ENCODE measurements at places on chromosomes 6 and 20. TPM values are rescaled to one million over a fixed set of nuclear protein-coding genes. Genes with fewer than 3 reads are reported as not detected.

The CAGE1 gene
- 0.12 TPM for polyA plus RNA-seq

The SLC22A7 gene
- polyA plus RNA-seq, result 0.14 TPM

The SCUBE3 gene
- polyA plus RNA-seq, result 0.39 TPM

The EYS gene
- polyA plus RNA-seq, result 0.35 TPM

The HLA-DRA gene
- 7.7 TPM for polyA plus RNA-seq

The C6orf132 gene
- 22.2 TPM for polyA plus RNA-seq

- DNase-seq, result no peak
These were observed 196.5 kb upstream of the RAB32 start for GRCh38 chr6:146347090-146347489.

DNA sequence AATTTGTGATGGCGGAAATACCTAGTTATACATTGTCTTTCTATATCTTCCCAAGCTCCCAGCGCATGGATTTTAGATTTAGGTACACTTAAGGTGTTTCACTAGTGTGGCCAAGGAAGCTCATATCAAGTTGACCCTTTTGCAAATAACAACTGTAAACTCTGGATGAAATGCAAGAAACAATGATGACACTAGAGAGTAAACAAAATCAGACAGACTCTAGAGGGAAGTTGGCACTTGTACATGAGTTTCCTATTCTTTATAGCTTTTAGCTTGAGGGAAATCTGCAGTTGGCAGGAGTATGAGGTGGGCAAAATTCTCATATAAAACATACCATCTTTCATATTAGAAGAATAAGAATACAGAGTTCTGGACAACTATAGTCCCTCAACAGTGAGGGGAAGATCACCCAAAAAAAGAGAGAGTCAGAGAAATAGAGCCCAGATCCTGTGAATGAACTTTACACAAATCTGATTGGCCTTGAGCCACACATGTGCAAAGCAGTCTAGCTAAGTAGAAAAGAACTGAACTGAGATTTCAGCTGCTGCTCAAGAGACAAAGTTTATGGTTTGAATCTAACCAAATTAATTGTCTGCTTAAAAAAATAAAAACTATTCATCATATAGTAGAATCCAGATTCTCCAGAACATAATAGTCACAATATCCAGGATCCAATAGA, 26.1 kb downstream of the TXLNB start:
- DNase-seq, result no peak

- DNase-seq, result peak; percentile 41
These were observed 133.2 kb upstream of the JAG1 start for GRCh38 chr20:10807013-10807412.

DNA sequence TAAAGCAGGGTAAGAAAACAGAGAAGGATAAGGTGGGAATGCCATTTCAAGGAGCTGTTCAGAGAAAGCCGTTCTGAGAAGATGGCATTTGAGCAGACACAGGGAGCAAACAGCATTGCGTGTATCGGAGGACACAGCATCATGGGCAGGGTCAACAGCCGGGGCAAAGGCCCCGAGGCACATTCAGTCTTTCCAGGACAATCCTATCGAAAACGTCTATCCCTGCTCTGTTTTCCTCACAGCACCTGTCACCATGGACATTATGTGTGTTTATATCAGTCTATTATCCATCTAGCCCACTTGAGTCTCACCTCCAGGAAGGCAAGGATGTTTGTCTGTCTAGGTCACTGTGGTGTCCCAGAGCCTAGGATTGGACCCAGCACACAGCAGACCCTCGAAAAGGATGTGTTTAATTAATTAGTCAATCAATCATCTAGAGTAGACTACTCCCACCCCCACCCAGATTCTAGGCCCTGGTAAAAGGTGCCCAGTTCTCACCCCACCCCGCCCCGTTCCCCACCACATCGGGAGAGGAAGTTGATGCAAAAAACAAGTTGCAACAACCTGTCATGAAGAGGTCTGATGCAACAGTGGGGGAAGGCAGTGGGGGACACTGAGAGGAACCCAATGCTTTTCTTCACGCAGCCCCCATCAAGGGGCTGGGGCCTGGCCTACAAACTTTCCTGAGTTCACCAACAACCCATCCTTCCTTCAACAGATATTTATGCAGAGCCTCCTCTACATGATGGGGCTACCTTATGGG, 66.6 kb downstream of the PREX1 start:
- DNase-seq, result no peak

GRCh38 chr20:53699906-53700305, 106.3 kb upstream of the ZNF217 start:
- no peak for DNase-seq

DNA sequence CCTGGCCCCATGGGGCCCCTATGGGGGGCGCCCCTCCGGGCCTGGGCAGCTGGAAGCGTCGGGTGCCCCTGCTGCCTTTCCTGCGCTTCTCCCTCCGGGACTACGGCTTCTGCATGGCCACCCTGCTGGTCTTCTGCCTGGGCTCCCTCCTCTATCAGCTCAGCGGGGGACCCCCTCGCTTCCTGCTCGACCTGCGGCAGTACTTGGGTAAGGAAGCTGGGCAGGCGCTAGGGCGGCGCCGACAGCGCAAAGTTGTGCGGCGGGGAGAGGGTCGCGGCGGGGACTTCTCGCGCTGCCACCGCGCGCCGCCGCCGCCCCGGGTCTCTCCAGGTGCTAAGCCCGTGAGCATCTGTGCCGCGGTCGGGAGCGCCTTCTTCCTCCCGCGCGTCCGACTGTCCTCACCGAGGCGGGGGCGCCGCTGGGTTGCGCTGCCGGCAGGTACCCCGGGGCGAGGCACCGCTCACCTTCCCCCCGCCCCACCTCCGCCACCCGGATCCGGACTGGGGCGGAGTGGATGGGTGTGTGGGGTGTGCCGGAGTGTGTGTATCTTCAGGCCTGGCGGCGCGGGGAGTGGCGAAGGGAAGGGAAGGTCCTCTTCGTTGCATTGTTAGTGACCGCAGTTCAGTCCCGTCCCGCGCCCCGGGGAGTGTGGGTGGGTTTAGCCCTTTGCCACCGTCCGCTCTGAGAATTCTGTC, 788 bp downstream of the UST start:
- peak; percentile 89 for DNase-seq

DNA sequence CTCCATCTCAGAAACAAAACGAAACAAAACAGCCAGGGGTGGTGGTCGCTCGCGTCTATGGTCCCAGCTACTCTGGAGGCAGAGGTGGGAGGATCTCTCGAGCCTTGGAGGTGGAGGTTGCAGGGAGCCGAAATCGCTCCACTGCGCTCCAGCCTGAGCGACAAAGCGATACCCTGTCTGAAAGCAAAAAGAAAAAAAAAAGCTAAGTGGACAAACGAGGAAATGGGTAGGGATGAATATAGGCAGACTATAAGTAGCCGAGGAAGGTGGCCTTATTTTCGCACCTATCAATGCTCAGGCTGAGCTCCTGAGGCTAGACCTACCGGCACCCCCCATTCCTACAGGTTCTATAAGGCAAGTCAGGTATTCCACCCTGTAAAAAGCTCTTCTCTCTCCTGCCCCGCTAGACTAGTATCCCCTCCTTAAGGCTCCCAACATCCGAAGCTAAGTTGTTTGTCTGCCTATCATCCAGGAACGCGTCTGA, 650 bp upstream of the CASP8AP2 start:
- peak; percentile 49 for DNase-seq

DNA sequence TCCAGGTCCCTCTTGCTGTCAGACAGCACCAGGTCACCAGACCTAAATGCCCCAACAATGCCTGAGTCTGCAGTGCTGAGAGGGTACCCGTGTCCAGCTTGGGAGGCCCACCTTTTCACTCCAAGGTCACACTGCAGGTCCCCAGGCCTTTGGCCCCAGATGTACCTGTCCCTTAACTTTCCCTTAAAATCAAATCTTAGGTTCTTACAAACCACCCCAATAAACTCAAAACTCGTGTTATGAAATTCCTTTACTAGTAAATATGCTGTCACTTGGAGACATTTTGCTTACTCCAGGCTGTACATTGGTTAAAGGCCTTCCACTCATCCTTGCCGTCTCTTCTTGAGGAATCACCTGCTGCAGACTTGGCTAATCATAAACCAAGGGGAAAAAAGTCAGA, 165.7 kb upstream of the RREB1 start:
- no peak for DNase-seq

- no peak for DNase-seq
These were observed 445.7 kb upstream of the CDH4 start for GRCh38 chr20:60806354-60806753.

- no peak for DNase-seq
These were observed 33.1 kb upstream of the CNKSR3 start for GRCh38 chr6:154543628-154544027.

DNA sequence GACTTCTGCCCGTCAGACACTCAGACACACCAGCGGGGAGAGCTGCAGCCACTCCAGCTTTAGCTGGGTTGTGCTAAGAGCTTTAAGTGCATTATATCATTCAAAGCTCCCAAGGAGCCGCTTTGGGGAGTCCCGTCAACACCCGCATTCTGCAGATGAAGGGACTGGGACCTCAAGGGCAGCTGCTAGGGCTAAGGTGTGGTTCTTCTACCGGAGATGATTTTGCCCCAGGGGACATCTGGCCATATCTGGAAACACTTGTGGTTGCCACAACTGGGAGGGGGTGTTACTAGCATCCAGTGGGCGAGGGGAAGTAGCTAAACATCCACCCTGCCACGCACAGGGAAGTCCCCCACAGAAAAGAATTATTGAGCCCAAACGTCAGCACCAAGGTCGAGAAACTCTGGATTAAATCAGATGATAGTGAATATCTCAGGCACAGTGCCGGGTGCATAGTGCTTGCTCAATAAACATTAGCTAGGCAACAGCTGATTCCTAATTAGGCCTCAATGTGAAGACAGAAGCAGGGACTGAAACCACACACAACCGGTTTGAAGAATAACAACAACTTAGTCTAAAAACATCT, 29.6 kb downstream of the PMEPA1 start:
- DNase-seq, result no peak

DNA sequence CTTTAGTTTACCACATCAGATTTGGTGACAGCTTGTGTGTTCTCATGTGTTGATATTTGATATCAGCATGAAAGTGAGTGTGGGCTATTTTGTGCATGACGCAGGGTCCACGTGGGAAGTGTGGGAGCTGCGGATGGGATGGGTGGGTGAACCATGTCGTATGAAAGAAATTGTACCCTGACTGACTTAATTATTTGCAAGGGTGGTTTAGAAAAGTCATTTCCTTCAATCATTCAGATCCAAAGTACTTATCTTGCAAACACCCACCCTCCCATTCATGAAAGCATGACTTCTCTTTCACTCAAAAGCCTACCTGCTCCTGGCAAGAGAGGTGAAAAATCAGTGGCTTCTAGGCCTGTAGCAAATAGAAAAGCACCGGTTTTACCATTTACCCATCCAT, 91.8 kb upstream of the BACH2 start:
- no peak for DNase-seq

- no peak for DNase-seq
These were observed 36.1 kb downstream of the CTNNBL1 start for GRCh38 chr20:37729909-37730308.

GRCh38 chr20:47796971-47797370, 11.7 kb upstream of the SULF2 start:
- no peak for DNase-seq

GRCh38 chr6:35208419-35208818, 5.3 kb upstream of the SCUBE3 start:
- DNase-seq, result no peak
